Osteocyte (in vitro differentiated cells): ENCODE measurements at places on chromosomes 16 and 17. TPM values are rescaled to one million over a fixed set of nuclear protein-coding genes. Genes with fewer than 3 reads are reported as not detected.

KRTAP4-5 gene
- not detected in 2 replicates for total RNA-seq

TBC1D3K gene
- total RNA-seq, result not detected in 2 replicates

TLCD1 gene
- total RNA-seq, result 3.8 and 5.8 TPM in 2 replicates

CHD9 gene
- total RNA-seq, result 98.9 and 99.0 TPM in 2 replicates

SRCIN1 gene
- 0.05 TPM in 1 of 2 replicates, not detected in the other for total RNA-seq

C16orf74 gene
- 2.1 and 2.4 TPM in 2 replicates for total RNA-seq
